ENCODE measurements at places on chromosomes 6 and 20. TPM values are rescaled to one million over a fixed set of nuclear protein-coding genes. Genes with fewer than 3 reads are reported as not detected.

GRCh38 chr20:49167811-49168507 lies 20.2 kb downstream of the STAU1 start:
- no peak for DNase-seq

DNA sequence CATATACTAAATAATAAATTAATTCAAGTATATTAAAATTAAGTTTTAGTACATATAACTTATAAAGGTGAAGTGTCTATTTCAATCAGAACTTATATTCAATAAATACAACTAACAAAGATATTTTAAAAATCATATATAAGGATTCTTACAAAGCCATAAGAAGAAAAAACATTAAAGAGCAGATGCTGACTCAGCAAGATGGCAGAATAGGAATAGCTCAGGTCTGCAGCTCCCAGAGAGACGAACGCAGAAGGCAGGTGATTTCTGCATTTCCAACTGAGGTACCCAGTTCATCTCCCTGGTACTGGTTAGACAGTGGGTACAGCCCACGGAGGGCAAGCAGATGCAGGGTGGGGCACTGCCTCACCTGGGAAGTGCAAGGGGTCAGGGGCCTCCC lies 811.1 kb downstream of the EYS start:
- DNase-seq: no peak

- no peak for DNase-seq
Observed at GRCh38 chr6:98529364-98529763, 305.0 kb upstream of the POU3F2 start.

GRCh38 chr6:7910298-7910653 lies 312 bp downstream of the TXNDC5 start:
- DNase-seq: no peak

DNA sequence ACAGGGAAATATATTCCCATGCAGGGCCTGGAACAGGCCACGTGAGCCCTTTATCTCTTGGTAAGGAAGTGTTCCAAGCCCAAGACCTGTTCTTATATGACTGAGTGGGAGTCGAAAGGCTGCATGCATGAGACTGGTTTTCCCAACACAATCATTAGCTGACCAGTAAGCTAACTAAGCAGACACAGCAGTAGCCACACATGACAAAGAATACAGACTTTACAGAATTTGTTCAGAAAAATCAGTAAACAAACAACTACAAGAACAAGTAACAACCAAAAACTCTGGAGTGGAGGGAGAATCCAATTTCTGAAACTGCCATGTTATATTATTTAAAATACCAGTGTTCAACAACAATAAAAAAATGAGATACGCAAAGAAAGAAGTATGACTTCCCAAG lies 16.7 kb downstream of the BPIFA1 start:
- DNase-seq: no peak

- DNase-seq: peak; percentile 85
Observed at GRCh38 chr6:31497531-31498476, at the start of gene MICB. TSS of gene MICB (plus strand) at chr6:31498145. CDS start at chr6:31498194, 49 bp downstream.

DNA sequence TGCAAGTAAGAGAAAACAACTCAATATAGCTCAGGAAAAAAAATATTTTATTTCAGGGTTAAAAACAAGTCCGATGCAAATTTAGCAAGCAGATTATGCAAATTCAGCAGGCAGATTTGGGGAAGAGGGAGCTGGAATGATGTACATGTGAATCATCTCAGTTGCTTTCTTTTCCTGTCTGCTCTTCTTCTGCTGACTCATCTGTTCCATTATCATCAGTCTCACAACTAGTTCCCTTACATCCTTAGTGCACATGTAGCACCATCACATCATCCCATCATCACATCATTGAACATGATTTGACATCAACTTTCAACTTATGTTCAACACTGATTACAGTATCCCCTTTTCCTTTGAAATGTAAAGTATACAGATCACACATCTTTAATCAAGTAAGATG lies 11.5 kb upstream of the DEFB113 start:
- no peak for DNase-seq

DNA sequence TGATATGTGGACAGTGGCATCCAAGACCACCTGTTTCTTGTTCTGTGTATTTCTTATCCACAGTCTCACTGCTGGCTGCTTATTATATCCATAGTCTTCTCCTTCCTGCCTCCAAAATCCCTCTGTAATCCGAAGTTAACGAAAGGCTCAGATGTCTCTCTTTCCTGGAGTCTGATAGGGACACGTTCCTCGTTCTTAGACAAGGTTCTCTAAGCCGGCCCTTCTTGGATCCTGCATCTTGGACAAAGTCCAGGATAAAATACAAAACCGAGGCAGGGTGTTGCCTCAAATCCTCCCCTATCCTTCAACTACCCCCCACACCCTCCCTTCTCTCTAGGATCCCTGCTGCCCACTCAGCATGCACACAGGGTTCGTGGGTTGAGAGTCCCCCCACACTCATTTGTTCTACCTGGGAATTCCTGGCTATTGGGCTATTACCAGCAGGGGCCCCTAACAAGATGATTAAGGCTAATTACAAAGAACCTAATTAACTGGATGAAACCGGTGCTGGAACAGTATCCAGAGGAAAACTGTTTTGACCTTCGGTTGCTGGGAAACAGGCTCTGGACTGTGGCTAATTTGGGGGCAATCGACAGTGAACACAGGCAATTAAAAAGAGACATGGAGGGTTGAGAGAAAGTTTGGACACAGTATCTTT lies 32.7 kb upstream of the MRPS10 start:
- DNase-seq: no peak

DNA sequence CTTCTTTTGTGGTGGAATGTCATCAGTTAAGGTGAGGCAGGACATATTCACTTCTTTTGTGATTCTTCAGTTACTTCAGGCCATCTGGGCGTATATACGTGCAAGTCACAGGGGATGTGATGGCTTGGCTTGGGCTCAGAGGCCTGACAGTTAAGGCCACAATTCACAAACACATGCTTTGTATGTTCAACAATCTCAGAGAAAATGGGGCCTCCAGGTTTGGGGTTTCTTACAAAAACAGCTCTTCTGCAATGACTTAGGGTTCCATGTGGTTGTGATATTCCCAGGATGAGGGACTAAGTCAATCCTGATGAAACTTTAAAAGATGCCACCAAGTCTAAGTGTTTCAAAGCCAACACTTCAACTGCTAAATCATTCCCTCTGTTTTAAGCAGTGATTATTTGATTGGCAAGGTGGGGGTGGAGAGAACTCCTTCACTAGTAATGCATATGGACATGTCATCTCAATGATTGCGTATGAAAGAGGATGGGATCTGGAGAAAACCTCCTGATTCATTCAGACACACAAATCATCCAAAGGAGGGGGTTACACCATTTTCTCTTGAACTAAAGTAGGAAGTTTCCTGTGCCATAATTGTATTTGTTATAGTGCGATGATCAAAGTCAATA lies 41.7 kb upstream of the HEY2 start:
- DNase-seq: no peak

DNA sequence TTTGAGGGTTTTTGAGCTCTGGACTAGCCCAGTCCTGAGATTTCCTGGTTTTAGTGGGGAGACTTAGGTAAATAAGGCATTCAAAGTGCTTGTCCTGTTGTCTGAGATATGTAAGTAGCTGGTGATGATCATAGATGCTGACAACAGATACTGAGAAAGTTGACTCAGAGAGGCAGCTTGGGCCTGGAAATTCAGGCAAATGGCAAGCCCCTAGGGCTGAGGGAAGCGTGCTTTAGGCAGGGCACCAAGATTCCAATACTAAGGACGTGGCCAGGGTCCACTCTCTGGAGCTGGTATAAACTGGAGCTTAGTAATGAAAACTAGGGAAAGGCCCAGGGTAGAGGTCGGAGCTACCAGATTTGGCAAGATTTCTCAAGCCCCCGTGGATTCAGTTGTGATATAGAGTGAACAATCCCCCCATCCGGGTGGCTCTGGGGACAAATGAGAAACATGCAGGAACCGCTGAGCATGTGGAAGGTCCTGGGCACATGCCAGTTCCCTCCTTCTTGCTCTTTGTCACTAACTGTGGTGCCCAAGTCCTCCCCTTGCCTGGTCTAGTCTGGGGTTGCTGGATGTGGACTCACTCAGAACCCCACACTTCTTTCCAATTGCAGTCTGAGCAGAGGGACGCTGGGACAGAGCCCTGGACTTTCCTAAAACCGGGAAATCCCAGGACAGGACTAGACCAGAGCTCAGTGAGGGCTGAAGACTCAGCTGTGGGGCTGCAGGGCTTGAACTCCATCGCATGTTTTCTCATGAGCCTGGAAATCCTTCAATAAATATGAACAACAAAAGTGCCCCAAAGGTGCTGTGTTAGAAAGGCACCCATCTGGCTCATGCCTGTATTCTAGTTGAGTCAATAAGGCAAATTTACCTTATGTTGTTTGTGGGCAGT lies 10.3 kb downstream of the SLC22A3 start:
- DNase-seq: no peak

DNA sequence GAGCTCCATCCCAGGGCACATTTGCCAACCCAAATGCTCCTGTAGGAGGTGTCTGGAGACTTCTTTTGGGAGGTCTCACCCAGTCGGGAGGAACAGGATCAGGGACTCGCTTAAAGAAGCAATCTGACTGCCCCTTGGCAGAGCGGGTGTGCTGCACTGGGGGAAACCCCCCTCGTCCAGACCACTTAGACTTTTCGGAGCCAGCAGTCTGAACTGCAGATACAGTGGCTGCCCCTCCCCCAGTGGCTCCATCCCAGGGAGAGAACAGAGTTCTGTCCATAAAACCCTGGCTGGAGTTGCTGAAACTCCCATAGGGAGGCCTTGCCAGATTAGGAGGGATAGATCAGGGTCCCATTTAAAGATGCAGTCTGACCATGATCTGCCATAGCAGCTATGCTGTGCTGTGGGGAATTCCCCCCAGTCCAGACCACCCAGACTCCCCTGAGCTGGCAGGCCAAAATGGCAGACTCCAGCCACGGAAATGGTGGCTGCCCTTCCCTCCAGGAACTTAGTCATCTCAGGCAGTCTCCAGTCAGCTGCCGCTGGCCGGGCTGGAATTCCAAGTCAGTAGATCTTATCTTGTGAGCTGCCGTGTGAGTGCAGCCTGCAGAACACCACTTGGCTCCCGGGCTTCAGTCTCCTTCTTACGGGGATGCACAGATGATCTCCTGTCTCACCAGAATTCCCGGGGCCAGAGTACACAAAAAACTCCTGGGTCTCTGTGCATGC lies 278.1 kb upstream of the SASH1 start:
- DNase-seq: no peak

- no peak for DNase-seq
Observed at GRCh38 chr20:47464380-47465101, 37.1 kb upstream of the NCOA3 start.

DNA sequence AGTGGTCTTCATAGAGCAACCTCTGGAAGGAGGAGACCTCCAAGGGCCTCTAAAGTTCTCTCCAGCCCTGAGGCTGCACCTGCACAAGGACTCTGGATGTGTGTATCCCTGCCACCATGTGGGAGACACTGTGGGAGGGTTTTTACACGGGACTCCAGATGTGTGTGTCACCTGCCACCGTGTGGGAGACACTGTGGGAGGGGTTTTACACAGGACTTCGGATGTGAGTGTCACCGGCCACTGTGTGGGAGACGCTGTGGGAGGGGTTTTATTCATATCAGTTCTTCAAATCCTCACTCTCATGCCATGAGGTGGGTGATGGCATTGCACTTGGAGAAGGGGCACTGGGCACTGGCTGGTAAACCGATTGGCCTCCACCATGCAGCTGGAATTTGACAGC lies 90.2 kb upstream of the SSTR4 start:
- no peak for DNase-seq

GRCh38 chr20:48705240-48706115 lies 122.3 kb downstream of the PREX1 start:
- DNase-seq: no peak

DNA sequence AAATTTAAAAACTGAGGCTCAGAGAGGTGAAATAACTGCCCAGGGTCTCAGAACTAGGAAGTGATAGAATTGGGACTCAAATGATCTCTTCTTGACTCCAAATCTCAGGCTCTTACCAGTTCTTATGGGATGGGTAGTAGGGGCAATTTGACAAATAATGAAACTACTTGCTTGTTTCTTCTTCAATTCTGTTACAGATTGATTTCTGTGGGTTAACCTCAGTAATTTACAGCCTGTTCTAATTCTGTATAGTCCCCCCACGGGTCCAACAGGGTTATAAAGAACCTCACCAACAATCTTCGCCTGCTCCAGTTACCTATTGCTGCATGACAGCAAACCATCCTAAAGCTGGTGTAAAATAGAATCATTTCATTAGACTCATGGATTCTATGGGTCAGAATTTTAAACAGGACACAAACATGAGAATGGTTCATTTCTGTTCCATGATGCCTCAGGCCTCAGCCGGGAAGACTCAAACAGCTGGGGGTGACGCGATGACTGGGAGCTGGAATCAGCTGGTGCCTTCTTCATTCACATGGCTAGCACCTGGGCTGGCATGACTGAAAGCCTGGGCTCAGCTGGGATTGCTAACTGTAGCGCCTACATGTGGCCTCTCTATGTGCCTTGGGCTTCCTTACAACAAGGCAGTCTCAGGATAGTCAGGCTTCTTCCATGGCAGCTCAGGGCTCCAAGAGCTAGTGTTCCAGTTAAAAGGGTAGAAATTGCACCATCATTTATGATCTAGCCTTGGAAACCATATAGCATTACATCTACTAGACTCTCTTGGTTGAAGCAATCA lies 6.6 kb upstream of the WFDC2 start:
- no peak for DNase-seq

DNA sequence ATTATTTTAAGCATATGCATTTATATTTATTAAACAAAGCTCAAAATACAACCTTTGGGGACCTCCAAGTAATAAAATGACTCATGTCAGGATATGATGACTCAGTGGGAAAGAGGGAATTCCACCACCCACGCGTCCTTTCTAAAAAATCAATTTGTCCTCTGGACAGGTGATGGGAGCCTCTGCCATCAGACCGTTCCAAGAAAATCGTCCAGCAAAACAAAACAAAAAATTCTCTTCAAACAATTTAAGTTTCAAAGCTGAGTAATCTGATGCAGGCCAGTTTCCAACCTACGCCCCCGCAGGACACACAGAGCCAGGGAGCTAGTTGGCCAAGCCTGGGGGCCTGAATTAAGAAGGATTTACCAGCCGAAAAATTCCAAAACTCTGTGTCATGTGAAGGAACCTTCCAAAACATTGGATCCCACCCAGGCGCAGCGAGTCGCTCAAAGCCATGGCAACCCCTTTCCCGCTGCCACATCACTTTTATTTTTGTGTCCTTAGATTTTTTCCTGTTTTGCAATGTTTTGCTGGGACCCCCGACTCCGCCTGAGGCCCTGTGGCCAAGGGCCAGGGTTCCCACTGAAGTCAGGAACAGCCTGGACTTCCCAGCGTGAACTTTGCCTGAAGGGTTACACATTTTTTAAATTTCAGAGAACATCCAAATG lies 95.3 kb downstream of the NFATC2 start:
- no peak for DNase-seq

The PRL gene
- polyA plus RNA-seq: not detected

The THEMIS gene
- polyA plus RNA-seq: not detected

The SYNE1 gene
- polyA plus RNA-seq: 2.8 TPM

The SCGN gene
- not detected for polyA plus RNA-seq

The SLC12A5 gene
- 2.8 TPM for polyA plus RNA-seq

The BFSP1 gene
- polyA plus RNA-seq: 1.5 TPM

Measured in H1 (cell line).